ENCODE measurements at places on chromosomes 4 and X.
A peak's percentile ranks its signal among the peaks of the same experiment; 100 is the strongest.

DNA sequence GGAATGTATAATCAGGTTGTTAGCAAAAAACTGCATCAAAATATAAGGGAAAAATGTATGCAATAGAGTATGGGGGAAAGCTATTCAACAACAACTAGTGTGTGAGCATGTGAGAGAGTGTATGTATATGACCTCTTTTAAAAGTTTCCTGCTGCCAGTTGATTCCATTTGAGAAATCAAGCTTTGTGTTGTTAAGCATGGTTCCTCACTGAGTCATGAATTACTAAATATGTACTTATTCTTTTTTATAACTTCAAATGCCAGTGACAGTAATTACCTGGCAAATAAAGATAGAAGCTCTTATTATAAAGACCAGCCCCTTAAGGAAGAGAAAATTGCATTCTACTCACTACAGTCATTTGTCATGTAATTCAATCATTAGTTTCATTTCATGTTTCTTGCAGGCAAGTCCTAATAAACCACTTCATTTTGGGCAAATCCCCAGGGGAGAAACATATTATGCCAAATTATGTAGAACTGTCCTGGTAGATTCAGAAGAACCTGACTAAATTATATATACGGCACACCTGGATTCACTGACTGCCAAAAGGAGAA is 19.2 kb downstream of the RASGEF1B start:
- no peak for DNase-seq

- no peak for DNase-seq
These were observed 58.3 kb downstream of the PCGF3 start for GRCh38 chr4:763922-764321.

DNA sequence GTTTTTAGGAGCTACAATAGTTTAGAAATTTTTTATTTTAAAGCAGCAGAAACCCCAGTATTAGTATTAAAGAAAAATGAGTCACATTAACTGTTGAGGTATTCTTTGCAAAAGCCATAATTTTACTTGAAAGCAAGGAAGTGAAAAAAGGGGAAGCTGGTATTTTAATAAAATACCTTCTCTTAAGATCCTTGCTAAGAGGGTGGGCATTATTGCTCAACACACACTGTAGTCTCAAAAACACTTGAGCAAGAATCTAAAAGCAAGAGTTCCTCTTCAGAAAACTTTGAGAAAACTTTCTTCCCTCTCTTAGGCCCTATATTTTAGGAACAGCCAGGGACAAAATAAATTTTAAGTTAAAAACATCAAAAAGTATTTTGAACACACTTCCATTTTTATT is 259.4 kb upstream of the DIAPH2 start:
- no peak for DNase-seq

GRCh38 chrX:48613502-48614160 is 16.3 kb downstream of the WDR13 start:
- DNase-seq: no peak

- no peak for DNase-seq
These were observed 107.5 kb downstream of the GABRG1 start for GRCh38 chr4:46016306-46016705.

DNA sequence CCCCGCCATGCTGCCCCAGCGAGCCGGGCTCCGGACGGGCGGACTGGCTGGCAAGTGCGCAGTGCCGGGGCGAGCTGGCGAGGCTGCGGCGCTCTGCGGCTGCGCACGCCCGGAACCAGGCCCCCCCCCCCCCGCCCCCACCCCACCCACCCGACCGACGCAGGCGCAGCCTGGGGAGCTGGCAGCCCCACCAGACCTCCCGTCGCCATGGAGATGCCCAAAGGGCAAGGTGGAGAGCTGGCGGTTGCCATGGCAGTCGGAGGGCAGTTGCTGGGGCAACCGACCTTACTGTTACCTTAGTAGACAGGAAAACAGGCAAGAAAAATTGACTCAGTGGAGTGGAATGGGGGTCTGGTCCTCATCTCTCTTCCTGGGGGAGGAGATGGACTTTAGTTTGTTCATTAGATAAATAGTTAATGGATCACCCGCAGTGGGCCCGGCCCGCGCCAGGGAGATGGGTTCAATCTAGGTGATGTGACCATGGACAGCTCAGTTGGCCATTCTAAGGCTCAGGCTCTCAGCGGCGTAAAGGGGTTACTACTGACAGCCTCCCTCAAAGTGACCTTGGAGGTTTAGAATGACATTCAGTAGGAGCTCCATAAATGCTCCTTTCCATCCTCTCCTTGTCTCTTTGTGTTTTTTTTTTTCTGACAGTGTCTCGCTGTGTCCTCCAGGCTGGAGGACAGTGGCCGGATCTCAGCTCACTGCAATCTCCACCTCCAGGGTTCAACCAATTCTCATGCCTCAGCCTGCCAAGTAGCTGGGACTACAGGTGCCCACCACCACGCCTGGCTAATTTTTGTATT is at the start of gene PCSK1N:
Gene PCSK1N, minus strand, starts transcription at position 87 of the 806 bp plus-strand sequence. Its CDS starts 78 bp downstream, at position 9.
- DNase-seq: peak; percentile 75

- DNase-seq: no peak
These were observed 342.5 kb upstream of the NDST3 start for GRCh38 chr4:117691572-117692351.

DNA sequence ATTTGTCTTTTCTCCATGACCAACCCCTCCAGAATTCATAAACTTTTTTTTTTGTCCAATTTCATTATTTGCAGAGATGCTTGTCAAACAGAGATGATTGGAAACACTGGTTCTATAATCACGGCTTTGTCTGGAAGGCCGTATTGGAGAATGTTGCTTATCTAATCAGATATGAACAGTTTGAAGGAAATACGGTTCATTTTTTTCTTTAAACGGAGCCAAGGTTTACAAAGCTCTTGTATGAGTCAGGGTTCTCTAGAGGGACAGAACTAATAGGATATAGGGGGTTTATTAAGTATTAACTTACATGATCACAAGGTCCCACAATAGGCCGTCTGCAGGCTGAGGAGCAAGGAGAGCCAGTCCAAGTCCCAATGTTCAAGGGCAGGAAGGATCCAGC is 1415.8 kb downstream of the C4orf33 start:
- DNase-seq: no peak

DNA sequence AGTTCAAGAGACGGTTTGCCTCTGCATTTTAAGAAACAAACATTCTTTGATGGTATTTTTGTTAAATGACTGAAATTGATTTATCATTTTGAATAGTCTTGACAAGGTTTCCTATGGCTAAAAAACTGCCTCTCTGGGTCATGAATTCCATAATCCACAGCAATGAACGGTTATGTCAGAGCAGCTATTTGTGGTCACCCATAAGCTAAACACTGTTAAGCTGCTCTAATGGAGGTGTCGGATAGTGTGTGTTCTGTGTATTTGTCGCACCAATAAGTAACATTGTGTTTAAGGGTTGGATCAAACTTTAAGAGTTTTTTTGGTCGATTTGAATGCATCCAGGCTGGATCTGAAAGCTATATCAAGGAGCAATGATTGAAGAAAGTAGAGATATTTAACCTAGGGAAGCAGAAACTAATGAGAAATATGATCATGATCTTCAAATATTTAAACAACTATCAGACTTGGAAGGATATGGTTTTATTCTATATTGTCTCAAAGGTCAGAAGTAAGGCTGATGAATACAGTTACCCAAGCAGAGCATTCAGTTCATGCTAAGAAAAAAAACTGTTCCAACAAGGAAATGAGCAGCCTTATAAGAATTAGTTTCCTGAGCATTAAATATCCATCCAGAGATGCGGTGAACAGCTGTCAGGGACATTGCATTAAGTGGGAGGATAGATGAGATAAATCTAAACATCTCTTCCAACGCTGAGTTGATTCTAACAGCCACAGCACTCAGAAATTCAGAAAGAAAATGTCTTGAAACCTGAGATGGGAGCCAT is 232.3 kb upstream of the RPS6KA3 start:
- no peak for DNase-seq

DNA sequence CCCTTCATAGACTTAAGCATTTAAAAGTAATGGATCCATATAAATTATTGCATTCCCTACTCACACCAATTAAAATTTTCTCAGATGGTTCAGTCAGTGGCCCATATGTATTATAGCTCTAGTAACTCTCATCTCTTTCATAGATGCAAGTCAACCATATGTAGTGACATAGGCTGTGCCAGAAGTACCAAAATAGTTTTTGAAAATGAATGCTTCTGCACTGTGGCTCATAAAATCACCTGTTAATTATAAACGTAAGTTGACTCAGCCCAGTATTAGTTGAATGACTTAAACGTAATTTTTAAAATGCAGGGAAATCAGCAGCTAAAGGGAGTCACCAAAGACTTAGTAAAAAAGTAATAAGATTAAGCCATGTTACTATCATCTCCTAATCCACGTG is 143.8 kb downstream of the PPARGC1A start:
- DNase-seq: no peak

DNA sequence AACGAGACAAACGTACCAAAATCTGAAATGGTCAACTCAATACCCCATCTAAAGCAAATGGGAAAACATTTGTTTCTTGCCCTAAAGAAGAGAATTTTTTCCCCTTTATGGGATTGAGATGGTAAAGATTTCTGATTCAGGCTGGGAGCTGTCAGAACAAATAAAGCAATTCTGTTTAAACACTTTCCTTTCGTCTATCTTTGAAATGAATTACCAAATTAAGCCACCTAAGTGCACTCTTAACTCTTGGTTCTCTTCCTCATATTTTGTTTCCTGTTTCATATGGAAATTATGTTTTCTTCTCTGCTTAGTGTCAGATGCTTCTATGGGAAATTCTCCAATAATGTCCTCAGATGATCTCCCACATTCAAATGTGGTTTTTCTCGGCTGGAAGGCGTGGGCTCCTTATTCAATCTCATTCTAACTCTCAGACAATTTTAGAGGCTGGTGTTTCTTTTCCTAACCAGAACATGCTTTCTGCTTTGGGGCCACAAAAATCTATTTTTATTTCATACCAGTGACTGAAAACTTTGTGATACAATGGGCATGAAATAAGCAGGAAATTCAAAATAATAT is 50.3 kb upstream of the HPF1 start:
- DNase-seq: no peak

GRCh38 chr4:98930311-98930865 is 1.5 kb upstream of the EIF4E start:
- no peak for DNase-seq

GRCh38 chr4:89645482-89645881 is 191.5 kb downstream of the SNCA start:
- DNase-seq: no peak

DNA sequence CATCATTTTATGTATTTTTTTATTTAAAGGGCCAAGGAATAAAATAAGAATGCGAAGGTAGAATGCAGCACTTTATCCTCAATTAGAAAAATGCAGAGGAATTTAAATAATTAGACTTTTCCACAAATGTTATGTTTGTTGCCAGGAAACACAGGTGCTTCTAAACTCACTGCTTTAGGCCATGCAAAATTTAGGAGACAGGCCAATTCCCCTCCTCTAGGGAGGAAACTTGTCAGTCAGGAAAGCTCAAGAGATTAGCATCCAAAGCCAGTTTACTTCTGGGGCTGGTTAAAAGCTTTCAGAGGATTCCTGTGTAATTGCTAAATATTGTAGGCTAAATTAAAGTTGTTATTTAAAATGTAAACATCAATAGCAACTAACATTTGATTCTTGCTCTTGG is 124.5 kb downstream of the DMD start:
- DNase-seq: no peak

GRCh38 chr4:58732973-58733372 is 1622.8 kb upstream of the IGFBP7 start:
- no peak for DNase-seq

DNA sequence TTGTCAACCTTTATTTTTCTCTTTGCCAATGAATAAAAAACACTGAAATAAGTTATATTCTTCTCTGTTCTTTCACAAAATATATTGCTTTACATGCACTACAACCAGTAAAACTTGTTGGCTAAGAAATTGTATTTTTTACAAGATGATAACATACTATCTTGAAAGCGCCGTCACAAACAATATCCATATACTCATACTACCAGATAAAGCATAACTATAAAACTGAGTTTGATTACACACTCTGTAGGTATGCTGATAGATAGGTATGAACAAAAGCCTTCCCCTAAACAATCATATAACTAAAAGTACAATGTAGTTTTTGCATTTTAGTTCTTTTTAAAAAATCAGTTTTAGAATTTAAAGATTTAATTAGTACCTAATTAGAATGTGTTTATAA is 13.6 kb upstream of the BMP2K start:
- no peak for DNase-seq

DNA sequence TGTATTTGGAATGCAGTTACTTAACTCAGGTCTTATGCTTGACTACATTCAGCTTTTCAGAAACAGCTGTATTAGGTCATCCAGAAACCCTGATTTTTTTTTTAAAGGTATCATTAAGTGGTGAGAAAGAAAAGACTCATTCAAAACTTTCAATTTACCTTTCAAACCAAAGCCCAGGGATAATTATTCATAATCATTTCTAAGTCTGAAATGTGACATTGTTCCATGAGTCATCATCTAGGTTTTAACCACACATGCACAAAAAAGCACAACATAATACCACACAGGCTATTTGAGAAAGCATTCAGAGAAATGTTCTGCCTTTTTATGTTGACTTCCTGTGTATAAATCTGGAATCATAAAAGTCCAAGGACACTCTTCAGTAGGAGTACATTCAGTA is 288.2 kb downstream of the IL1RAPL2 start:
- DNase-seq: no peak

DNA sequence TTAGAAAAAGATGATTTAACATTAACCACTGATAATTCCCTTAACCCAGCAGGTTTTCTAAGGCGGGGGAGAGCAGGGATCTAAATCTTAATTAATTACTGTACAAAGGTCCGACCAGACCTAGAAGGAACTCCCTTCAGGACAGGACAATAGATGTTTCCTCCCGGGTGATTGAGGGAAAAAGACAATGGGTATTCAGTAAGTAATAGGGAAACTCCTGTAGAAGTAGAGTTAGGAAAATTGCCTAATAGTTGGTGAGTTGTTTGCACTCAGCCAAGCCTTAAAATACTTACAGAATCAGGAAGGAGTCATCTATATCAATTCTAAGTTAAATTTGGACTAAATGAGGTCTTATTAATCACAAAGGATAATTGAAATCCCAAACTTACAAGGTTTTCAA is 5.8 kb upstream of the SRD5A3 start:
- no peak for DNase-seq

GRCh38 chr4:24559889-24560288 is 24.5 kb downstream of the DHX15 start:
- DNase-seq: no peak
